ENCODE measurements at places on chromosomes 5 and 9.

DNA sequence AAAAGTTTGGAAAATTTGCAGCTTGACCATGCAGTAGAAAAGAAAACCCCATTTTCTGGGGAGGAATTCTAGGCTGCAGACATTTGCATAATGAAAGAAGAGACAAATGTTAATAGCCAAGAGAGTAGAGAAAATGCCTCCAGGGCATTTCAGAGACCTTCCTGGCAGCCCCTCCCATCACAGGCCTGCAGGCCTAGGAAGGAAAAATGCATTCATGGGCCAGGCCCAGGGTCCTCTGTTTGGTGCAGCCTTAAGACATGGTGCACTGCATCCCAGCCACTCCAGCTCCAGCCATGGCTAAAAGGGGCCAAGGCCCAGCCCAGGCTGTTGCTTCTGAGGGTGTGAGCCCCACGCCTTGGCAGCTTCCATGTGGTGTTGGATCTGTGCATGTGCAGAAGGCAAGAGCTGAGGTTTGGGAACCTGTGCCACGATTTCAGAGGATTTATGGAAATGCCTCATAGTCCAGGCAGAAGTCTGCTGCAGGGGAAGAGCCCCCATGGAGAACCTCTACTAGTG lies 75.0 kb upstream of the OR13F1 start:
- no peak for DNase-seq

GRCh38 chr5:187617-188451 lies 3.5 kb upstream of the LRRC14B start:
- DNase-seq: no peak

- no peak for DNase-seq
These were observed 38.7 kb upstream of the SLC36A1 start for GRCh38 chr5:151408591-151409230.

- no peak for DNase-seq
These were observed 110.8 kb upstream of the SLC1A3 start for GRCh38 chr5:36495611-36496010.

DNA sequence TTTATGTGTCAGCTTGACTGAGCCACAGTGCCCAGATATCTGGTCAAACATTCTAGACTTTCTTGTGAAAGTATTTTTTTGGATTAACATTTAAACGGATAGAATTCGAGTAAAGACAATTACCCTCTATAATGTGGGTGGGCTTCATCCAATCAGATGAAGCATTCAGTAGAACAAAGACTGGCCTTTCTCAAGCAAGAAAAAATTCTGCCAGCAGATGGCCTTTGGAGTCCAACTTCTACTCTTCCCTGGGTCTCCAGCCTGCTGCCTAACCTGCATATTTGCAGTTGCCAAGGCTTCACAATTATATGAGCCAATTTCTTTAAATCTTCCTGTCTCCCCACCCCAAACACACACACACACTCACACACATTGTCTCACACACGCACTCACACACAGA lies 86.4 kb downstream of the MED10 start:
- DNase-seq: no peak

DNA sequence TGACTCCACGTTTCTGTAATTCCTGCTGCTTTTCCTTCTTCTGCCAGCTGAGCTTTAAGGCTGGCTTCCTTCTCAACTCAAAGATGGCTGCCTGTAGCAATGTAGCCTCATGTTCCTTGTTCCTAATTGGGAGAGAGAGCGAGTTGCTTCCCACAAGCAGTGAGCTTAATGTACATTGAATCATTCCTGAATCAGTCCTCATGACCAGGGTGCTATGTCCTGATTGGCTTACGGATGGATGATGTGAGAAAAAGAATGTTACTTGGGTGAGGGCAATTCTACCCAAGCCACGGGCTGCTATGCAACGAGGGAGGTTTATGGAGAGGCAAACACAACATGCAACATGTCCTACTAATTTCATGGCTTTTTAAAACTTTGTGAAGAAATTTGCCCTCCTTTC lies 356.2 kb downstream of the RASEF start:
- no peak for DNase-seq

DNA sequence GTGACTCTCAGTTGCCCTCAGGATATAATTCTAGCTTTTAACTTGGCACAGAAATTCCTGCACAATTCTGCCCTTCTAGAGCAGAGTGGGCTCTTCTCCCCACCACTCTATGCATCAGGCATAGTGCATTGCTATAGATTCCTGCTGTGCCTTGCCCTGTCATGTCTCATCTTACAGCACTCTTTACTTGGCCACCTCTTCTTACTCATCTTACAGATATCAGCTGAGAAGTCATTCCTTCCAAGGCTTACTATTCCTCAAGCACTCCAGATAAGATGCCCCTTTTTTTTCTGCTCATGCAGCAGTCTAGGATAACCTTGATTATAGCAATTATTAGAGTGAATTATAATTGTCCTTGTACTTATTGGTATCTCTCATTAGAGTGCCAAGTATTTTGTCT lies 5.6 kb downstream of the FAM221B start:
- no peak for DNase-seq

- no peak for DNase-seq
These were observed 88.0 kb upstream of the ELL2 start for GRCh38 chr5:96049398-96050272.

GRCh38 chr9:105066275-105066865 lies 138.4 kb upstream of the ABCA1 start:
- peak; percentile 51 for DNase-seq

DNA sequence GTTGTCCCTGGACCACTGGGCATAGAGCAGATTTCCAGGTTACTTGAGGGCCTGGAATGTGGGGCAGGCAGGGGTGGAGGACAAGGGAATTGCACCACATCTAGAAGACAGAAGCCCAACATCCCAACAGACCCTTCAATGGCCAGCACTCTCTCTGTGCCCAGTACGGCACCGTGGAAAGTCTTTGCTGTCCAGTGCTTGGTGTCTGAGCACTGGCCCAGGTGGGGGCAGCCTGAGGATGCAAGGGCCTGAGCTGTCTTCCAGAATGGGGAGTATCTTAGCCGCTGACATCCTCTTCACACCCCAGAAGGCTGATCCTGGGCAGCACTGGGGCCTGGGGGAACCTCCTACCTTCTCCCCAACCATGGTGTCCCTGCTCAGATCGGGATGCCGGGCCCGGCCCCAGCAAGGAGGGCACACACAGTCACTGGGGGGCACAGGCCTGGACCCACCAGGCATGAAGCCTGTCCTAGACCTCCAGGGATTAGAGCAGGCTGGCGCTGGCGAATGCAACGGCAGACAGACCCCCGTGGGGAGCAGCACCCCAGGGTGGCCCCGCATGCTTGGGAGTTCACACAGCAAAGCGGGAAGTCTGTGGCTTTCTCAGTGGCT lies 40.6 kb upstream of the OLFM1 start:
- DNase-seq: no peak

GRCh38 chr5:75091597-75091996 lies 39.2 kb upstream of the GCNT4 start:
- no peak for DNase-seq

GRCh38 chr5:91162534-91163381 lies 220.4 kb downstream of the ARRDC3 start:
- DNase-seq: peak; percentile 79

GRCh38 chr5:142316681-142317080 lies 8.1 kb downstream of the SPRY4 start:
- DNase-seq: no peak

DNA sequence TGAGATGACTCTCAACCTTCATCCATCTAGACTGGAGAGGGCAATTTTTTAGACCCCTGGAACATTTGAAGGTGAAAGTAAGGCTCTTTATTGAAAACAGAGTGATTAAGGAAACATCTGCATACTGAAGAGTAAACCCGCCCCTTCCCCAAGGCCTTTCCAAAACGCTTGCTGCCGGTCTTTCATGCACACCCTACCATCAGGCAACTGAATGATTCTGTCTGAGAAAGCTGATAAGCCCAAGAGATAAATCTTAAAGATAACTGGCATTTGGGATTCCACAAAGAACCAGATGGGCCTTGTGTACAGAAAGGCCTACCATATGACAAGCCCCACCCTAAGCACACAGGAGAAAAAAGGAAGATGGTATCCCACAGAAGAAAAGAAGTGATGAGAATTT lies 54.4 kb upstream of the PIK3R1 start:
- no peak for DNase-seq

DNA sequence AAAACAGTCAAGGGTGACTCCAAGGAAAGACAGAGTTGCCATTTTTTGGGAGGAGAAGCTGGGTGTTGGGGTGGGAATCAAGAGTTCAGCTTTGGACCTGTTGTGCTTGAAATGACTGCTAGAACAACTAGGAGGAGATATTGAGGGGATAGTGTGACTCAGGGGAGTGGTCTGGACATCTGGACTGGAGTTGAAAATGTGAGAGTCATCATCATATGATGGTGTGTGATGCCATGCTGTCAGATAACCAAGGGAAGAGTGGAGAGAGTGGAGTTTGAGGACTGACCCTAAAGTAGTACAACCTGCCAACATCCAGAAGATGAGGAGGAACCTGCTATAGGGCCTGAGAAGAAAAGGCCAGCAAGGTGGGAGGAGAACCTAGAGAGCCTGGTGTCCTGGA lies 199.7 kb downstream of the ARHGEF28 start:
- no peak for DNase-seq

DNA sequence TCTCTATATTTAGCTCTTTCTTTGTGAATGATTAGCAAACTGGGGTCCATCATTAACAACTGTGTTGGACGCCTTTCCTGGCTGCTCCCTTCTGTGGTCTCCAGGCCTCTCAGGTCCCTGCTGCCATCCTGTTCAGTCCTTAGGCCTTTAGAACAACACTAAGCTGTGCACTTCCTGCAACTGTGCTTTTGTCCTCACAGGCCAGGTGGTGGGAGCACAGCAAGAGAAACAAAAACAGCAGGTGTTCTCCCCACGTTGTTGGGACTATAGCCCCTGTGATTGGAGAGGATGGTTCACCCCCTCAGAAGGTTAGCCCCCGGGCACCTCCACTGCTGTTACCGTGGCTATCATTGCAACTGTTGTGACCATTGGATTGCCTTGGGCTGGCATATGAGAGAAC lies 41.7 kb upstream of the CLINT1 start:
- no peak for DNase-seq

- DNase-seq: no peak
These were observed 25.2 kb upstream of the ENTREP1 start for GRCh38 chr9:69299826-69300225.
